T follicular helper cell (primary cell): ENCODE measurements at places on chromosomes 7 and 10.

DNA sequence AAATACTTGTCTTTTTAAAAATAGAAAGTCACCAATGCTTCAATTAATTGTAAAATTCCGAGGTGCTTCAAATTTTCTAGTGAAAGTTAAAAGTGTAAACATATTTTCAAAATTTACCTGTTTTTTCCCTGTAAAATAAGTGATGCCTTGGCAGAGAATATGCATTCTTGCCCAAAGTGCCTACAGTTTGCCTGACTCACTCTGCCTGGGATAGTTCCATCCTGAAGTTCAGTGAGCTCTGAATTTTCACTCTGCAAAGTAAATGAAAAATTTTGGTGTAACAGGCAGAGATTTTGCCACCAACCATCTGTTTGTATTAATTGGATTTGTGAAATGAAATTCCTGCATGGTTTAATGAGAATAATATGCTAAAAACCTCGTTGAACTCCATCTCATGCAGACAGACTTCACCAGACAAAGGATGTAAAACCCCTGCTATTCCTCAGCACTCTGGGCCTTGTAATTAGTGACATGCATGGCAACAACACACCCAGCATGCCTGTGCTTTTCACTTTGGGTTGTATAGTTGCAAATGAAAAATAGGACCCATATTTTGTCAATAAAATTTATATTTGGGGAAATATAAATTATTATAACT is 117.4 kb upstream of the GNAI1 start:
- no peak for DNase-seq

- DNase-seq: no peak
These were observed 48.2 kb upstream of the NFKB2 start for GRCh38 chr10:102347236-102347828.

- no peak for DNase-seq
These were observed 301.7 kb downstream of the CSTF2T start for GRCh38 chr10:51397695-51398094.

DNA sequence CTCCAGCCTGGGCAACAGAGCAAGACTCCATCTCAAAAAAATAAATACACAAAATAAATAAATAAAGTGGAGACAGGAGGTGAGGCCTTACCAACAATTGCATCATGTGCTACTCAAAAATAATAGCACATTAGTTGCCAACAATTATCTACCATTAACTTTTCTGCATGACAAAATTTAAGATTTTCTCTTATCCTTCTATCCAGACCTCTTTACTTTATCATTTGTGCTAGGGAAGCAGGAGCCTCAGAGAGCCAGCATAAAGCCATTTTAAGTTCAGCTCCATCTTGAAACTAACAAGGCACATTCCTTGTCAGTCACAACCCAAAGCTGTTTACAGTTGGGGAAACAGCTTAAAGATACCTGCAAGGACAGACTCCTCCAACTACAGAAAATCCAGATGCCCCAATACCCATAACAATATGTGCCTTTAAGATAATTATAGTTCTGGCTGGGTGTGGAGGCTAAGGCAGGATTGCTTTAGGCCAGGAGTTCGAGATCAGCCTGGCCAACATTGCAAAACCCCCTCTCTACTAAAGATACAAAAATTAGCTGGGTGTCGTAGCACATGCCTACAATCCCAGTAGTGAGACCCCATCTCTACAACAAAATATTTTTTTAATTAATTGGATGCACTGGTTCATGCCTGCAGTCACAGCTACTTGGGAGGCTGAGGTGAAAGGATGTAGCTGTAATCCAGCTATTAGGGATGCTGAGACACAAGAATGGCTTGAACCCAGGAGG is 2.2 kb upstream of the AP1S1 start:
- no peak for DNase-seq

DNA sequence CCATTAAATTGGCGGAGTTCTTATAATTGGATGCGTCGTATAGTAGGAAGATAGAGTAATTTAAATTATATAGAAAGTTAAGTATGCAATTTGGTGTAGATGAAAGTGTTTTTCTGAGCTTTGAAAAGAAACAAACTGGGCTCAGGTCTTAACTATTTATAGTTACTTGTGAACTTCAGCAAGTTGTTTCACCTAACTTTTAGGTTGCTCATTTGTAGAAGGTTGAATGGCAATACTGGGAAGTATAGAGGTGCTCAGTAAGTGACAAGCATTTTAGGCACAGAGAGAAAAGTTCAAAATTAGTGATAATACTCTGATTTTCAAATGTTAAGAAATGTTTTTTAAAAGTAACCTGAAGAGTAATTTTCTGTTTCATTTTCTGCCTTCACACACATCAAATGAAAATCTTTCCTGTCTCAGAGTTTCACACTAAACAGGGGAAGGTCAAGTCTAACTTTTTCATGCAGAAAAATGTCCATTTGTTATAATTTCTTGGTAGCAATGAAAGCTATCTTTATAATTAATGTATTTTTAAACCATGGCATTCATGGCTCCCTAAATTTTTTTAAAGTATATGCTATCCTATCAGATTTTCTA is 146.5 kb downstream of the PHF14 start:
- DNase-seq: no peak

- no peak for DNase-seq
These were observed 107.7 kb upstream of the TMEM168 start for GRCh38 chr7:112897839-112898431.
